ENCODE measurements at places on chromosomes 16 and 17. TPM values are rescaled to one million over a fixed set of nuclear protein-coding genes. Genes with fewer than 3 reads are reported as not detected.

DNA sequence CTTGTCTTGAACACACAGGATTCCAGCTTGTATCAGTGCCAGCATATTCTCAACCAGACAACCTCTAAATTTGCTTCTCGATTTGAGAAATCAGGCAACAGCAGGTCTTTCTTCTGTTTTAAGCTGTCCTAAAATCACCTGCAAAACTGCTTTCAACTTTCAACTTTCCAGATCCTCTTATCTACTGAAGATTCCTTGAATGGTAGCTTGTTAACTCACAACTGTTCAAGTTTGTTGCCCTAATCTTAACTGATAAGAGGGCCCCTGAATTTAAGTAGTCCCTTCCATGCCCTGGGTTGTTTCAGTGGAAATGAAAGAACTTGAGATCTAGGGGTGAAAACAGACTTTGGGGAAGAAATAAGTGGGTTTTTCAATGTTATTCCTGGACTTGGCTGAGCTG is 57.2 kb downstream of the CHD9 start:
- DNase-seq, result no peak

GRCh38 chr16:48687421-48688038 is 77.5 kb upstream of the N4BP1 start:
- peak; percentile 18 for DNase-seq

- DNase-seq, result peak; percentile 50
These were observed 881 bp downstream of the MLLT6 start for GRCh38 chr17:38705803-38706504.

DNA sequence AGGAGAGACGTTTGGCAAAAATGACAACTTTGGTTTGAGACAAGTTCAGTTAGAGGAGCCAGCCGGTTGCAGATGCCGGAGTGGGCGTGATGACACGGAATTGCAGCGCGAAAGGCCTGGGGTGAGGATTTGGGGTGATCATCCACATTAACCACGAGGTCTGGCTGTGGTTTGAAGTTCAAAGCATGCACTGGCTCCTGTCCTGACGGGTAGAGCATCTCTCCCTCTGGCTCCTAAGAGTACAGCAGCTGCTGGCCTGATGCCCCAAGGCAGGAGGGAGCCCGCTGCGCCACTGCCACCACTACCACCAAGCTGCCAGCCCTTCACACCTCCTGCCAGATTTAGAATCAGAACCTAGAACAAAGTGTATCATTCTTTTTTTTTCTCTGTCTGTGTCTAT is 3.7 kb downstream of the RHBDL3 start:
- no peak for DNase-seq

- DNase-seq, result no peak
These were observed 30.0 kb downstream of the MAPT start for GRCh38 chr17:45924332-45924820.

DNA sequence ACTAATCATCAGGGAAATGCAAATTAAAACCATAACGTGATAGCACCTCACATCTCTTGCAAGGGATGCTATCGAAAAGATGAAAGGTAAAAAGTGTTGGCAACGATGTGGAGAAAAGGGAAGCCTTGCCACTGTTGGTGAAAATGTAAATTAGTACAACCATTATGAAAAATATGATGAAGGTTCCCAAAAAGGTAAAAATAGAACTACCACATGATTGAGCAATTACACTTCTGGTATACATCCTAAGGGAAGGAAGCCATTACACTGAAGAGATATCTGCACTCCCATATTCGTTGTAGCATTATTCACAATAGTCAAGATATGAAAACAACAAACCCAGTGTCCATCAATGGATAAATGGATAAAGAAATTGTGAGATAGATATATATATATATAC is 21.5 kb downstream of the ABCA10 start:
- DNase-seq, result no peak

The PRSS8 gene
- 510 TPM for total RNA-seq

The ATP2A1 gene
- 1.4 TPM for total RNA-seq

The SEZ6L2 gene
- total RNA-seq, result 2.0 TPM
